ENCODE measurements at places on chromosomes 16 and 17. TPM values are rescaled to one million over a fixed set of nuclear protein-coding genes. Genes with fewer than 3 reads are reported as not detected.

Gene CEMP1
- not detected for total RNA-seq

Gene MYH1
- 0.39 TPM for total RNA-seq

Gene C16orf89
- total RNA-seq, result 6.3 TPM

DNA sequence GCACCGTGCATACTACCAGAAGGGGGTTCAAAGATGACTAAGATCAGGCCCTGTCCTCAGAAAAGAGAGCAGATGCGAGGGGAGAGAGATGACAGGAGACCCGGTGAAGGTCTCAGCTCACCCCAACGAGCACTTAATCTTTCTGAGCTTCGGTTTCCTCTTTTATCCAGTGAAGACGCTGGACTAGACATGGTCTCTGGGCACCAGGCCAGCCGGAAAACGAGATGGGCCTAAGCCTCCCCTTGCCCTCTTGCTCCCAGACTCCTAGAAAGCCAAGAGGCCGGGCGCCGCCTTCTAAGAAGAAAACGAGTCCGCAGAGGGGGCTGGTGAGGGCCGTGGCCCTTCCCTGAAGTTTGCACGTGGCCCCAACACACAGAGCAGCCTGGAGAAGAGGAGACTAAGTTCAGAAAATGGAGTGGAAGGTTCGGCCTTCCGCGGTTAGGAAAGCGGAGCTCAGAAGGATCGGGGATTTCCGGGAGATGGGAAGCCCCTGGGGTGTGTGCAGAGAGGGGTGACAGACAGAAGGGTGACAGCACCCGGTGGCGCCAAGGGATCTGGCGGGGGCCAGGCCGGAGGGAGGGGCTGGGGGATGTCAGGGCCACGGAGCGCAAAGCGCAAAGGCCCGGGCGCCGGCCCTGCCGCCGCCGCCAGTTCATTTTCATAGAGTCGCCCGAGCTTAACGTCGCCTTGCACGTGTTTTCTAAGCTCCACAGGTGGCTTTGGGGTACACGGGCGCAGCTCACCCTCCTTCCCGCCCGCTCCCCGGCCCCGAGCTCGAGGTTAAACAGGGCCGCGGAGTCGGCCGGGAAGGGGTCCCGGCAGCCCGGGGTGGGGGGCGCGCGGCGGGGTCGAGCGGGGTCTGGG lies 42.1 kb upstream of the BHLHA9 start:
- H3K36me3 ChIP-seq, result no peaks in the 10 kb centered on the region
- H3K27me3 ChIP-seq, result peaks cover 62% of the 10 kb centered on the region
- peak; percentile 48 for DNase-seq
- peak overlapping the region; percentile 76 for H3K4me3 ChIP-seq
- H3K4me1 ChIP-seq, result peaks cover 11% of the 10 kb centered on the region

- peaks cover 23% of the 10 kb centered on the region for H3K4me1 ChIP-seq
- no peak overlapping the region for H3K27ac ChIP-seq
- DNase-seq, result no peak
Measured at GRCh38 chr16:56369202-56369601, 56.1 kb downstream of the AMFR start.

DNA sequence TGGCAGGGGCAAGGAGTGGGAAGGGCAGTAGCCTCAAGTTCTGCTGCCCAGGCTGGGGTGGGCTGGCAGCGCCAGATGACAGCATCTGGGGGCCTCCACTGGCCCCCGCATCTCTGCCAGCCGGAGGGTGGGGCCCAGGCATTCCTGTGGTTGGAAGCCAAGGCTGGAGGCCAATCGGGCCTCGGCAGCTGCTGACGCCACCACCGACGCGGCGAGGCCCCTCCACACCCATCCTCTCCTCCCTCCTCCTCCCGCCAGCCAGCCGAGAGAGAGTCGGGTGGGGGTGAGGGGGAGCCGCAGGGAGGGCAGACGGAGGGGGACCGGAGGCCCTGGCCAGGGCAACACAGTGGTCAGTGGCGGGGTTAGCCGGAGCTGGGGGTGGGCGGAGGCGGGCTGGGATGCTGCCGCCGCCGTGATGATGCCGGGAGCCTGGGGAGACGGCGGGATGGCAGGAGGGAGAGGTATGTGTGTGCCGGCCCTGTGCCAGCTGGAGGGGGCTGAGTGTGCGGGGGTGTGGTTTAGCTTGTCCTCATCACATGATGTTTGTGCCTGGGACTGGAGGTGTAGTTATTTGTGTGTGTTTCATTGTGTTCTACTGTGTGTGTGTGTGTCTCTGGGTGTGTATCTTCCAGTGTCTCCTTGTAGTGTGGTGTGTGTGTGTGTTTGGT lies 36.6 kb downstream of the ARHGAP23 start:
- peak overlapping the region; percentile 58 for H3K4me3 ChIP-seq
- no peaks in the 10 kb centered on the region for H3K27me3 ChIP-seq
- DNase-seq, result peak; percentile 82
- H3K4me1 ChIP-seq, result peaks cover 82% of the 10 kb centered on the region

- H3K36me3 ChIP-seq, result peaks cover 15% of the 10 kb centered on the region
- H3K4me3 ChIP-seq, result no peak overlapping the region
- H3K27me3 ChIP-seq, result no peaks in the 10 kb centered on the region
- H3K27ac ChIP-seq, result peak overlapping the region; percentile 57
Measured at GRCh38 chr16:55499281-55499680, 9.6 kb upstream of the LPCAT2 start.

DNA sequence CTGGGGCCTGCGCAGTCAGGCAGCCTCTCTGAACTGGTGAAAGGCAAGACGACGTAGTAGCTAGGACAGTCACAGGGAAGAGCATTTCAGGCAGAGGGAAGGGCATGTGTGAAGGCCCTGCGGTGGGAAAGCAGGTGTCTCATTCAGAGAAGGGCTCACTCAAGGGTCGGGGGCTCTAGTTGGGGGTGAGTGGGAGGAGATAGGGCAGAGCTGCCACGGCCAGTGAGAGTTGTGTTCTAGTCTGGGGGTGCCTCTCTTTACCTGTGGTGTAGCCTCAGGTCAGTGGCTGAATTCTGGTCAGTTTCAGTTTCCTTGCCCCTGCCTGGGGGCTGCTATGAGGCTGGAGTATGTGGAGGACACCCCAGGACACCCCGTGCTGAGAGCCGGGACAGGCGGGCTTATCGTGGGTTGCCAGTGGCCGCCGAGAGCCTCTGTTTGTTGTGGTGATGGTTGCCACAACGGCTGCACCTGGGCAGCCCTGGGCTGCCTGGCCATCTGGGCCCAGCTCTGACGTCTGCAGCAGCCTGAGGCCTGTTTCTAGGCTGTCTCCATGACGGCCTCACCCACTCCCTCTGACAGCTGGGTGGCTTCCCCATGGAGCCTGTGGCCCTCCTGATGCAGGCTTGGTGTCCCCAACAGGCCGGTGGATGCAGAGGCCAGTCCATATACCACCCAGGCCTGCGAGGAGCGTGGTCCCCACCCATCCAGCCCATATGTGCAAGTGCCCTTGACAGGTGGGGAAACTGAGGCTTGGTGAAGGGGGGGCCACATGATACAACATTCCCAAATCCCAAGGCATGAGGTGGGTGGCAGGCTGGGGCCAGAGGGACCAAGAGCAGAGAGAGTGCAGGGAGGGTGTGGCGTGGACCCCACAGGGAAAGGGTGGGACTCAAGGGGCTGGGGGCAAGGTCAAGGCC lies 10.8 kb downstream of the MAP2K3 start:
- no peak for DNase-seq
- no peaks in the 10 kb centered on the region for H3K4me1 ChIP-seq
- no peak overlapping the region for H3K27ac ChIP-seq
- no peak overlapping the region for H3K4me3 ChIP-seq
- peaks cover 7% of the 10 kb centered on the region for H3K36me3 ChIP-seq
- H3K27me3 ChIP-seq, result no peaks in the 10 kb centered on the region

DNA sequence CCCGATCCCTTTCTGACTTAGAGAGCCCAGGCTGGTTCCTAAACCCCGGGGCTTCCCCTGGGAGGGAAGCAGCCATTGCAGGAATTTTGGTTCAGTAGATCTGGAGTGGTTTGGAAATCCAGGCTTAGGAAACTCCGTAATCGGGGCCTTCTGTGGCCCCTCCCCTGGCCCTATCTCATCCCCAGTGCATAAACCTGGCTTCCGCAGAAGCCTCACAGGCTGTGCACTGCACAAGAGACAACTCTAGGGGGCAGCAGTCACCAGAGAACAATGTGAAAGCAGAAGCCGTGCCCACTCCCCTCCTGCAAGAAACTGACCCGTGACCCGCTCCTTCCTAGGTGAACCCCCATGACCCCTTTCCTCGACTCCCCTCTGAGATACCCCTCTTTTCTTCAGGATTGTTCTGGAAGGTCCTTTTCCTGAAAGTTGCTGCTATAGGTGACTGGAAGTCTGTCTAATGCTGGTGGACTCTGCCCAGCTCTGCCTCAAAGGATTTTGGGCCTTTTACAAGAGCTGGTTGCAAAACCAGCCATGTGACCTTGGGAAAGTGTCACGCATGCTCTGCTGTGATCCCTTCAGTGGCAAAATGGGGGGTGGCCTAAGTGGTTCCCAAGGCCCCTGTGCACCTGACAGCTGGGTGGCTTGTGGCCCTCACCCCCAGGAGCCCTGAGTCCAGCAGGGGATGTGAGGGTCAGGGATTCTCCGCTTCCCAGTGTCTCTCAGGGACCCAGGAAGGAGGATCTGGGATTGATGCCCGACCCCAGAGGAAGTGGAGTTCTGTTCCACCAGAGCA lies 14.4 kb downstream of the GUCY2D start:
- H3K27ac ChIP-seq, result no peak overlapping the region
- peak overlapping the region; percentile 46 for H3K4me3 ChIP-seq
- no peaks in the 10 kb centered on the region for H3K36me3 ChIP-seq
- no peak for DNase-seq

All from tibial nerve (tissue), 4 donors.